H9 (cell line): ENCODE measurements at places on chromosomes 4 and X. TPM values are rescaled to one million over a fixed set of nuclear protein-coding genes. Genes with fewer than 3 reads are reported as not detected.

DNA sequence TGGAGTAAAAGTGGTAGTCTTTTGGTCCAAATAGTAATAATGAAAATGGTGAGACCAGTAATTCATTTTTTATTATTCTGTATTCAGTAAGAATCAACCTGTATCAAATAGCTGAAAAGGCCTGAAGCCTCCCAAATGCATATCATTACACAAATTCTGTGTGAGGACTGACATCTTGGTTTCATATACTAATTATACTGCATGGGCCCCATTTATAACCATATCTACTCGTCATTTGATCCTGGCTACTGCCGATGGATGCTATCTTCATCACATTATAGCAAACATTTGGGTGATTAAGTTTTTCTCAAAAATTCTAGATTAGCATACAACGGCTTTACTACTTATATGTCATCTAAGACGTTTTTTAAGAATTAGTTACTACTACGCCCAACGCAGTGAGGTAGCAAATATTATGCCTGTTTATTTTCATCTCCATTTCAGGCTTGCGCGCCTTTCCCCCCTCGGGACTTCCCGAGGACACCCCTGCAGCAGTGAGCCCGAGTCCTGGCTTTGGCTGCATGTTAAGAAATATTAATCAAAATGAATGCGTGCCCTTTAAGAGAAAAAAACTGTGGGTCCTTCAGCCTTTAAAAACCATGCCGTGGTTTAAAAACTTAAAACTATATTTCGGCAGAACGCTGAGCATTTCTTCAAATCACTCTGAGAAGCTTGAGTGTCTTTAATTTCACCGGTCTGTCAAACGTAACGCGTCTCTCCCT is 814 bp upstream of the MMAA start:
- no peak for DNase-seq

TMEM156 gene
- not detected in 2 replicates for total RNA-seq

GRCh38 chr4:1230316-1230715 is 18.6 kb downstream of the CTBP1 start:
- DNase-seq, result no peak

- no peak for DNase-seq
Measured at GRCh38 chr4:140090215-140090731, 63.7 kb downstream of the MAML3 start.

GRCh38 chrX:34875204-34875603 is 67.4 kb upstream of the FAM47B start:
- DNase-seq, result no peak

SUPT20HL1 gene
- total RNA-seq, result not detected in 2 replicates

DNA sequence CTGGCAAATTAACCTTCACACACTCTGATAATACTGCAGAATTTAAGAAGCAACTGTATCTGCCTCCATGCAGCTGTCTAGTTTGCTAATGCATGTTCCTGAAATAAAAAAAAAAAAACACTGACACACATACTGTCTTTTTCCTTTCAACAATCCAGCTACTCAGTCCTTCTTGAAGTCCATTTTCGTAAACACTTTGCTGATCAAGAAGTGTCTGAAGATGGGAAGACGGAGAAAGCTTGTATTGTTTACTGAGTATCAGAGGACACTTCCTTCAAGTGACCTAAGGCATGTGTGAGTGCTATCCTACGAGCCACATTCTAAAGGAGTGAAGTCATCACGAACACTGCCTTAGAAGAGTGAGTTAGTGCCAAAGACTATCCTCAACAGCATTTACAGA is 82.6 kb downstream of the LUZP4 start:
- DNase-seq, result no peak

RBM46 gene
- 0.17 and 0.33 TPM in 2 replicates for total RNA-seq

- DNase-seq, result no peak
Measured at GRCh38 chrX:153871451-153871850, 14.5 kb downstream of the L1CAM start.
